ENCODE measurements at places on chromosomes 13 and 19. TPM values are rescaled to one million over a fixed set of nuclear protein-coding genes. Genes with fewer than 3 reads are reported as not detected.

Gene ZMYM5
- 11.7 TPM for total RNA-seq

Gene IZUMO4
- 6.6 TPM for total RNA-seq

DNA sequence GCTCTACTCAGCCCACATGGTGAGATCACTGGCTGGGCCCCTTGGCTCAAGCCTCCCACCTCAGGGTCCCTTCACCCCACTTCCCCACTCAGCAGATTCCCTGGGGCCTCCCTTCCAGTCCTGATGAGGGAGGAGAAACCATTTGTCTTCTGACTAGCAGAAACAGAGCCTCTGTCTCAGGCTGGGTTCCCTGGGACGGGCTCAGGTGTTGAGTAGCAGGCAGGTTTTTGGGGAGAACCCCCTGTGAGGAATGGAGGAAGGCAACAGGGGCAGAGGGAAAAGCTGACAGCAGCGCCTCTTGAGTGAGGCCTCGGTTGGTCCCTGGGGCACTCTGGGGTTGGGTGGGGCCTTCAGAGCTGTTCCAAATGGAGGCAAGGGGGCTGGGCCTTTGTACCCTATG is 452.2 kb downstream of the TSHZ3 start:
- DNase-seq, result no peak

GRCh38 chr13:74641586-74641985 is 507.4 kb upstream of the KLF12 start:
- DNase-seq, result no peak

Gene TFDP1
- 68.1 TPM for total RNA-seq

DNA sequence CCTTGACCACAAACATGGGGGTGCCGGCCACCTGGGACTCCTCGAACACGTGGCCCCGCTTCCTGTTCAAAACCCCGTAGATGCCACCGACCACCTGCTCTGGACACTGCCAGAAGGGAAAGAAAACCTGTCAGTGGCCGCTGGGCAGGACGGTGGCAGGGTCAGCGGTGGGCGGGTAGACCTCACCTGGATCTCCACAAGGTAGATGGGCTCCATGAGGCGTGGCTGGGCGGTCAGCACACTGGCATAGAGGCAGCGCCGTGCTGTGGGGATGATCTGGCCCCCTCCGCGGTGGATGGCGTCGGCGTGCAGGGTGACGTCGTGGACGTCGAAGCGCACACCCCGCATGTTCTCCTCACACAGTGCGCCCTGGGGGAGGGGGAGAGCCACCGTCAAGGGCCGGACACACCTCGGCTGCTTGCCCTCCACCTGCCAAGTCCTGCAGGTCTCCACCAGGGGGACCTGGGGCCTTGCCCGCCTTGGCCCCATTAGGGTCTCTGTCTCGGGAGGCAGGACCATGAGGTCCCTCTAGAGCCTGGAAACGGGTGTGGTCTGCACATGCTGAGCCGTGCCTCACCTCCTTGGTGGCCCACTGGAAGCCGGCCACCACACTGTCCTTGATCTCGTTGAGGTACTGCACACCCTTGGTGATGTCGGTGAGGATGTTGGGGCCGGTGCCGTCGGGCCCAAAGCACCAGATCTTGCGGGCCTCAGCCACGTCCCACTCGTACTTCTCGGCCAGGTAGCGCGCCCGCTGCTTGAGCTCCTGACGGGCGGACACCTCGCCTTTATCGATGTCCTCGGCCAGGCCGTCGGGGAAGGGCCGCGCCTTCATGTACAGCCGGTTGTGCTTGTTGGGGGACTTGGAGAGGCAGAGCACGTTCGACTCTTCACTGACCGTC is 6.6 kb upstream of the DAPK3 start:
- no peak for DNase-seq

Gene FRY
- 18.2 TPM for total RNA-seq

Gene PSG3
- total RNA-seq, result 0.29 TPM

- DNase-seq, result no peak
Observed at GRCh38 chr19:1264801-1265614, 4.1 kb upstream of the CIRBP start.

DNA sequence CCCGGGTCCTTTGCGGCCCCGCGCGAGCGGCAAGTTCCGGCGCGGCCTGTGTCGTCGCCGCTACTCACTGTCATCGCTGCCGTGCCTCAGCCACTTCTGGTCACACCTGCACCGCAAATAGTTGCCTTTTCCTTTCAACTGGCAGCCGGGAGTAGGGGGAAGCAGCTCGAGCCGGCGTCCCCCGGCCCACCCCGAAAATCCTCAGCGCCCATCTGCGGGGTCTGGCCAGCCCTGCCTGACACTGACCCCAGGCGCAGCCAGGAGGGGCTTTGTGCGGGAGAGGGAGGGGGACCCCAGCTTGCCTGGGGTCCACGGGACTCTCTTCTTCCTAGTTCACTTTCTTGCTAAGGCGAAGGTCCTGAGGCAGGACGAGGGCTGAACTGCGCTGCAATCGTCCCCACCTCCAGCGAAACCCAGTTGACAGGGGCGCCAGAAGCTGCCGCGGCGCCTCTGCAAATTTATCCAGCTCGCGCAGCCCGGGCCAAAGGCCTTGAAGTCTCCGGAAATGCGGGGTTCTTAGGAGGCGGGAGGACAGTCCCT is 1.7 kb downstream of the PDX1 start:
- DNase-seq, result no peak

GRCh38 chr13:80010286-80010831 is 330.6 kb downstream of the SPRY2 start:
- DNase-seq, result no peak

DNA sequence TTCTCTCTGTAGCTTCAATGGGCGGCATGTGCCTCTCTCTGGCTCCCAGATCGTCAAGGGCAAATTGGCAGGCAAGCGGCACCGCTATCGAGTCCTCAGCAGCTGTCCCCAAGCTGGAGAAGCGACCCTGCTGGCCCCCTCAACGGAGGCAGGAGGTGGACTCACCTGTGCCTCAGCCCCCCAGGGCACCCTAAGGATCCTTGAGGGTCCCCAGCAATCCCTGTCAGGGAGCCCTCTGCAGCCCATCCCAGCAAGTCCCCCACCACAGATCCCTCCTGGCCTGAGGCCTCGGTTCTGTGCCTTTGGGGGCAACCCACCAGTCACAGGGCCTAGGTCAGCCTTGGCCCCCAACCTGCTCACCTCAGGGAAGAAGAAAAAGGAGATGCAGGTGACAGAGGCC is 1.7 kb downstream of the POLR1G start:
- DNase-seq, result no peak

DNA sequence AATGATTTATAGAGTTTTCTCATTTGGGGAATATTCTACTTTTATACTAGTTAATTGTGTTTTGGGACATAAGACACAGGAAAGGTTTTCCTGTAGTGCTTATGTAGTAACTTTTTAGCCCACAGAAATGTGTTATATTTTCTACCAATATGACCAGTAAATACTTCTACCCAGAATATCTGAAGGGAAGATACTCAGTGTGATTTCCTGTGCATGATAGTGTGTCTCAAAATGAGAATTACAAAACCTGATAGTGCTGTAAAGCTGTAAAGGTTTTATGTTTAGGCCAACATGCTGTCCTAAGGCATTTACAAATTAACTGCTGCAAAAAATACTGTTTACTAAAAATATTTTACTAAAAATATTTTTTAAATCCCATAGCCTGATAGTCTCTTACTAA is 126.8 kb downstream of the RXFP2 start:
- DNase-seq, result no peak

DNA sequence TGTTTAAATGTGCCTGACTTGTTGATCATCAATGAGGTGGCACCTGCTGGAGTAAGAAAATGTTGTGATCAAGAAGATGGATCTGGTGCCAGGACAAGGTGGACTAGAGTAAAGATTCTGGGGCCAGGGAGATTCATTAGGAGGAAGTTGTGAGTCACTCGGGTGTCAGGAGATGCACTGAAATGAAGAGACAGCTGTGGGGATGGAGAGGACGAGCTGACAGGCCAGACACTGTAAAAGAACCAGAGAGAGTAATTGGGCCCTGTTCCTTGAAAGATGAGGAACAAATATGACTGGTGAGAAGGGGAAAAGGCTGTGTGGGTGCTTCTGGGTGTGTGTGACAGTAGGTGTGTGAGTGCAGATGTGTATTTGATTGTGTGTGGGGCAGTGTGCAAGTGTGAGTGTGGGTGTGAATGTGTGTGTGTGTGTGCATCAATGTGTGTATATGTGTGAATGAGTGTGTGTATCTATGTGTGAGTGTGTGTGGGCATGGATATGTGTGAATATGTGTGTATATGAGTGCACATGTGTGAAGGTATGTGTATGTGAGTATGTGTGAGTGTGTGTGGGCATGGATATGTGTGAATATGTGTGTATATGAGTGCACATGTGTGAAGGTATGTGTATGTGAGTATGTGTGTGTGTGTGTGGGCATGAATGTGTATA is 260.5 kb downstream of the RFC3 start:
- DNase-seq, result no peak

Gene S1PR5
- total RNA-seq, result not detected

DNA sequence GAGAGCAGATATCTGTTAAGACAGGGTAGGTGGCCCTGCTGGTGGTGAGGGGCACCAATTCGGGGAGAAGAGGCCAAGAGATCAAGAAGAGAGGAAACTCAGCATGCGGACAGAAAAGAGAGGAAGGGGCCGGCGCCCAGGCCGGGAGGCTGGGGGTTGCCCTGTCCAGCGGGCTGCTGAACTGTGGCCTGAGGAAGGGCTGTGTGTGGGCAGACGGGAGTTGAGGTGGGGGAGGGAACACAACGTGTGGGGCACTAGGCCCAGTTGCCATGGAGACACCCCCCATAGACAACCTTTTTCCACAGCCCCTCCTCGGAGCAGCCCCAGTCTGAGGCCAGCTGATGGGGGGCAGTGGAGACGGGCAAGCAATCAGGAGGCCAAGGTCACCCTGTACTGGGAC is 2.5 kb upstream of the CACNG8 start:
- no peak for DNase-seq

DNA sequence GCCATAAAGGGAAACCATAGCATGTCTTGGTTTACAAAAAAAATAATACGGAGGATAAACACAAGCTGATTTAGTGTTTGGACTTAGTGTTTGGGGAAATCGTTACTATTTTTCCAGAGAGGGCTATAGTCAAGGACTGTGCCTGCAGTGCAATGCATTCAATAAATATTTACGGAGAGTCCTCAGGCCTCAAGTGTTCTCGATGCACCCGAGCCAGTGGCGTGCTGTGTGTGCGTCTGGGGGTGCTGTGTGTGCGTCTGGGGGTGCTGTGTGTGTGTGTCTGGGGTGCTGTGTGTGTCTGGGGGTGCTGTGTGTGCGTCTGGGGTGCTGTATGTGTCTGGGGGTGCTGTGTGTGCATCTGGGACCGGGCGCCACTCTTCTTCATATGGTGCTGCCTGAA is 71.7 kb upstream of the GTF3A start:
- DNase-seq, result no peak

Gene CBY2
- not detected for total RNA-seq

GRCh38 chr19:30214651-30215051 is 157.5 kb upstream of the ZNF536 start:
- DNase-seq, result no peak

- DNase-seq, result no peak
Observed at GRCh38 chr13:26663791-26664190, 96.8 kb downstream of the GPR12 start.

DNA sequence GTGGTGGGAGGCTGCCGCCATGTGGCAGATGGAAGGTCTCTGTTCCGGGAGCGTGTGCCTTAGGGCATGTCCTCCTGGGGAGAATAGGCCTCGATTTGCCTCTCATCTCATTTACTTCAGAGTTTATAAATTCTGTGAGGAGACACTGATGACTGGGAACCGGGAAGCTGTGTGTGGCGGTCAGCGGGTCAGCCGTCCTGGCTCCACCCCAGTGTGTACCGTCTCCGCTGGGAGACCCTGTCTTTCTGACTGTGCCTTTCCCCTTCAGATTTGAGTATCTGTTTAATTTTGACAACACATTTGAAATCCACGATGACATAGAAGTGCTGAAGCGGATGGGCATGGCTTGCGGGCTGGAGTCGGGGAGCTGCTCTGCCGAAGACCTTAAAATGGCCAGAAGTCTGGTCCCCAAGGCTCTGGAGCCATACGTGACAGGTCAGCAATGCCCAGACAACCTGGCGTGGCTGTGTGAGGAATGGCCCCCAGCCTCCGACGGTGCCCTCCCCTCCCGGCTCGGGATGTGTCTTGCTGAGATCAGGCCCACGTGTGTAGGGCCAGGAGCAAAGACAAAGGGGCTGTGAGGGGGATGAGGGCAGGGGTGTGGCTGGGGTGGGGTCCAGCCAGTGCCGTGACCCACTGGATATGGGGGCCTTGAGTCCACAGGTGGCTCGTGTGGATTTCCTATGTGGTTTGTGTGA is 21.6 kb downstream of the ATP4B start:
- no peak for DNase-seq

DNA sequence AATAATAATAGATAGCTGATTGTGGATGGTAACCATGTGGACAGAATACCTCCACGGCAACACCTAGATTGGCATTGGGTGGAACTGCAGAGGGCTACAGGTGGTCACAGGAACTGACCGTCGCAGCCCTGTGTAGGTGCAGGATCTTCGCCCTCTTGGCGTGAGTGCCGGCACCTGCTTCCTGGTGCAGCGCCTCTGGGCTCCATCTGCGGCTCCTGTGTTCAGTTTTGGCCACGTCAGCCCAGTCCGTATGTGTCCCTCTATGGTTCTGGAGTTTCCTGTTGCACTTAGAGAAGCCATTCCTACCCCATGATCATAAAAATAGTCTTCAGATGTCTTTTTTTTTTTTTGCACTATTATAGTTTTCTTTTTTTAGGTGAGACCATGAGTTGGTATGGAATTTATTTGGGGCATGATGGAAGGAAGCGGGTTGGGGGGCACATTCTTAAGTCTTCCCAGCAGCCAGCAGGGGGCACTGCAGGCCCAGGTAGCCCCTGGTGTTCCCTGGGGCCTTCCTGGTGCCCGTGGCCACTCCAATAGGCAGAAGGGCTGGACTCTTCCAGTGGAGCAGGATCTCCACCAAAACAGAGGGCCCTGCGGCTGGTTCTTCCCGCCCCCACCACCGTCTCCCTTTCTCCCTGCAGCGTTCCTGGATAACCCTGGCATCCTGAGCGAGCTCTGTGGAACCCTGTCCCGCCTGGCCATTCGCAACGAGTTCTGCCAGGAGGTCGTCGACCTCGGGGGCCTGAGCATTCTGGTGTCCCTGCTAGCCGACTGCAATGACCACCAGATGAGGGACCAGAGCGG is 10.1 kb upstream of the SLC25A42 start:
- DNase-seq, result no peak
